NCI-H1436 (cell line): ENCODE measurements at places on chromosomes 6 and 20.
A peak's percentile ranks its signal among the peaks of the same experiment; 100 is the strongest.

- DNase-seq = peak; percentile 31
Measured at GRCh38 chr6:113774127-113774825, 82.9 kb upstream of the MARCKS start.

DNA sequence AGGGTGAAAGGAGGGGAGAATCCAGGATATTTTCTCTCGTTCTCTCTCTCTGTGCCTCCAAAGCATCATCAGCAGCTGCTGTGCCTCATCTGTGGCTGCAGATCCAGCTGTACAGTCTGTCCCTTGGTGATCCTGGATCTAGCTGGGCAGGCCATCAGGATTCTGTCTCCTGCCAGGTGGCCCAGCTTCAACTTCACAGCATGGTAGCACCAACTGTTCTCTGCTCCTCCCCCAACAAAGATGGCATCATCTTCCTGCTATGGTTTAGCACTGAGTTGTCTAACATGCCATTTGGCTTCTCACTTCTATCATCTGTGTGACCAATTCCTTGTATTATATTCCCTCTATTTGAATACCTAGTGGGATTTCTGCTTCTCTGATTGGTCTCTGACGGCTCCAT lies 28.6 kb upstream of the ARFGEF2 start:
- DNase-seq = no peak

- peak; percentile 10 for DNase-seq
Measured at GRCh38 chr6:46704562-46704961, 16.9 kb downstream of the TDRD6 start.

GRCh38 chr6:151627689-151628444 lies 134.1 kb downstream of the CCDC170 start:
- DNase-seq = no peak

GRCh38 chr6:147560670-147561069 lies 52.2 kb downstream of the SAMD5 start:
- no peak for DNase-seq

GRCh38 chr6:13635948-13636658 lies 21.0 kb downstream of the NOL7 start:
- DNase-seq = no peak

GRCh38 chr6:30071081-30071818 lies 4.3 kb downstream of the PPP1R11 start:
- no peak for DNase-seq

DNA sequence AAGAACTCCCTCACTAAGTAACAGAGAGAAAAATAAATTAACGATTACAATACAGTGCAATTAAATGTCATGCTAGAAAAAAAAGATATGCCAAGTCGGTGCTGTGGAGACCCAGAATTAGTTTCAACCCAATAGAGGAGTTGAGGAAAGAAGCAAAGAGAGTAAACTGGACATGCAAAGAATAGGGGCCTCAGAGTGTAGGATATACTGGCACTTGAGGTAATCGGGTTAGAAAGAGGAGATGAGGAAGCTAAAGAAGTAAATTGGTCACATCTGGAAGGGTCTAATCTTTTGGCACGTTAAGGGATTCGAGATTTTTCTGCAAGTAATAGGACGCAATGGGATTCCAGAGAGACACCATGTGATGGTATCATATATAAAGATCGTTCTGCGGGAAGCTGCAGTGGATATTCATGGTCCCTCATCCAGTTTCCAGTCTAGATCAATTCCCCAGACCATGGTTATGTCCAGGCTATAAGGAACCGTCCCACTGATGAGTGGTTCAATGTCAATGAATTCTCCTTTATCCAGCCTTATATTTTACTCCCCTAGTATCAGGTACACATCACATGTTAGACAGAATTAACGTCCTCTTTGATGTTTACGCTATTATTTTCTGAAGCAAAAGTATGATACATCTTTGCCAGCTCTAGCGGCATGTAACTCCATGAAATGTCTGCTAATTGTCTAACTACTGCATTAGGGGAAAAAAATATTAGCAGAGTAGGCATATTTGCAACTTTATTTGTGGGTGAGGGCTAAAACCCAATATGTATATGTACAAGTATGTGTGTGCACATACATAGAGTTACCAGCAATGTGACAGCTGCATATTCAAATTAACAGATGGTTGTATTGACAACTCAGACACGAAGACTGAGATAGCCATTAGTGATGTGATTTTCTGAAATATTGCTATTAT lies 1.1 kb upstream of the TBC1D32 start:
- DNase-seq = no peak

GRCh38 chr6:28105245-28105639 lies 19.2 kb upstream of the ZSCAN16 start:
- DNase-seq = no peak

GRCh38 chr6:44598679-44599078 lies 211.2 kb downstream of the CDC5L start:
- no peak for DNase-seq

GRCh38 chr20:33925867-33926266 lies 67.8 kb upstream of the RALY start:
- DNase-seq = no peak

DNA sequence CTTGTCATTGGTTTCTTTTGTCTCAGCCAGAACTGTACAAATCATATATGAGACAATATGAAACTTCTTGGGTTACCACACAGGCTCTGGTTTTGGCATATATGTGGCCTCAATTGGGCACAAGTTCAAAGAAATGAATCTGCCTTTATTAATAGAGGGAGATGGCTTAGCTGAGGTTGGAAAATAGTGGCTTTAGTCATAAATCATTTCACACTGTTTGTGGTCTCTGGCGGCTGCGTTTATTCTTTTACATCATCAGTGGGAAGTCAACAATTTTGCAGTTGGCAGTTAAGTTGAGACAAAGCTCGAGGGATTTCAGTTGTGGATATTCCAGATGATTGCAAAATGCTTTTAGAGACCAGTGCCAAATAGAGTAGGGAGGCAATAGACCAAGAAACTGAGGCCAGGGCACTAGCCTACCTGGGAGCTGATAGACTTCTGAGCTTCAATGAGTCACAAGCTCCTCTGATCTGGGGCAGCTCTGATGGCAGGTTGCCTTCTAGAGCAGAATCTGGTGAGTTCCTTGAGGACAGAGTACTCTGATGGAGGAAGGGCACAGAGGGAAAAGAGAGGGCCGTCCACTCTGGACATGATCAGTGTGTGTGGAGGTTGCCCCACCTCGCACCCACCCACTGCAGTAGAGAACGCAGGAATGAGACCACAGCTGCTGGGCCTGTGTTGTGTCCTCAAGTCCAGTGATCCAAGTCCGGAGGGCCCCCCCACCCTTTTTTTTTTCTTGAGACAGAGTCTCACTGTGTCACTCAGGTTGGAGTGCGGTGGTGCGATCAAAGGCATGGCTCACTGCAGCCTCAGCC lies 73.5 kb downstream of the ARMC2 start:
- no peak for DNase-seq

GRCh38 chr6:41769376-41769775 lies 10.3 kb downstream of the FRS3 start:
- no peak for DNase-seq

GRCh38 chr20:9428292-9428607 lies 86.1 kb upstream of the LAMP5 start:
- no peak for DNase-seq
